ENCODE measurements at places on chromosomes 16 and 17.

- DNase-seq, result no peak
Measured at GRCh38 chr17:61488878-61489718, 36.9 kb downstream of the TBX4 start.

- DNase-seq, result no peak
Measured at GRCh38 chr17:40309949-40310510, 1.1 kb downstream of the RARA start.

- no peak for DNase-seq
Measured at GRCh38 chr16:30186782-30187555, 3.6 kb downstream of the CORO1A start.

GRCh38 chr17:17507465-17508011 is 11.3 kb upstream of the RASD1 start:
- no peak for DNase-seq

DNA sequence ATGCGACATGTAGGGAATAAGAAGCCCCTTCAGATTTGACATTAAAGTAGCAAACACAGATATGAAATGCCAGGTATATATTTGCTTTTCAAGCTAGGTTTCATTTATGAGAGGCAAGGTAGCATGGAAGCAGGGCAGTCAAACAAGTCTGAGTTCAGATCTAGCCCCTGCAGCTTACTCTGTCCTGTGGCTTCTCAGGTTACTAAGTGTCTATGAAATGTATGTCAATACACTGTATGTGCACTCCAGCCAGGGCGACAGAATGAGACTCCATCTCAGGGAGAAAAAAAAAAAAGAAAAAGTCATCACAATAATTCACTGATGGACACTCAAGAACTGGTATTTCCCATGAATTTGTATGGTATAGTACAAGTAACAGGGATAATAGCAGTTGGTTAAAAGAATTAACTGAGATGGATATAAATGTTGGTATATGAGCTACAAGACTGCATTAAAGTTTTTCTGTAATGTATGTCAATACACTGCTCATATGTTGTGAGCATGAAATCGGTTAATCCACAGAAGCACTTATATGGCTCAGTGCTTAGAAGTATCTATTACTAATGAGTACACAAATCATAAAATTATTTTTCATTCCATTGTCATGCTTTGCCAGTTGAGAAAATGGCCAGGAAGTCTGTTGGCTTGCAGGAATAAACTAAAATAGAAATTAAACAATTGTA is 2.9 kb upstream of the WSB1 start:
- no peak for DNase-seq

- DNase-seq, result no peak
Measured at GRCh38 chr16:47196457-47196856, 52.7 kb upstream of the NETO2 start.

- DNase-seq, result no peak
Measured at GRCh38 chr17:50631908-50632571, 2.6 kb upstream of the ABCC3 start.

GRCh38 chr17:34974794-34975785 is 5.2 kb upstream of the LIG3 start:
- DNase-seq, result no peak

GRCh38 chr16:57159447-57159846 is 26.4 kb downstream of the PSME3IP1 start:
- no peak for DNase-seq

- no peak for DNase-seq
Measured at GRCh38 chr17:38894276-38894675, 24.4 kb downstream of the LASP1 start.

DNA sequence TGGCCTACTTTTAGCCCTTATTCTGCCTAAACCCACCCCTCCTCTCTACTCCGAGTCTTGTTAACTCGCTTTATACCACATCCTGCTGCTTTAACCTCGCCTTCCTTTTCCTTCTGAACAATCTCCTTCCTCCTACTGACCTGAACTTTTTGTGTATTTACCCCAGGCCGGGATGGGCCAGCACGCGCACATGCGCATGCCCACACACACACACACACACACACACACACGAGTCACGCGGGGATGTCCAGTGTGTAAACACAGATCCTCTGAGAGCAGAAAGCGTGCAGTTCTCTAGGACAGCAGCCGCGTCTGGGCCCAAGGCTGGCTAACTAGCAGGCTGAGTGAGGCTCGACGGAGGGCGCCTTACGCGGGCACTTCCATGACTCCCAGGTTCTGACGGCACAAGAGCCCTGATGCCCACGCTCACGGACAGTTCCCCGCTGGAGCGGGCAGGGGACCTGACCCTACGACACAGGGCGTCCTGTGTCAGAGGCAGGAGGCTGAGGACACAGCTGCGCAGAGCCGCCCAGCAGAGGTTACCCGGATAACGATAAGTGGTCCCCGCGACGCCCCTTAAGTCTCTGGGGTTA is 610 bp downstream of the PIK3R5 start:
- DNase-seq, result no peak

- no peak for DNase-seq
Measured at GRCh38 chr17:34487626-34488025, 91.8 kb upstream of the TMEM132E start.

DNA sequence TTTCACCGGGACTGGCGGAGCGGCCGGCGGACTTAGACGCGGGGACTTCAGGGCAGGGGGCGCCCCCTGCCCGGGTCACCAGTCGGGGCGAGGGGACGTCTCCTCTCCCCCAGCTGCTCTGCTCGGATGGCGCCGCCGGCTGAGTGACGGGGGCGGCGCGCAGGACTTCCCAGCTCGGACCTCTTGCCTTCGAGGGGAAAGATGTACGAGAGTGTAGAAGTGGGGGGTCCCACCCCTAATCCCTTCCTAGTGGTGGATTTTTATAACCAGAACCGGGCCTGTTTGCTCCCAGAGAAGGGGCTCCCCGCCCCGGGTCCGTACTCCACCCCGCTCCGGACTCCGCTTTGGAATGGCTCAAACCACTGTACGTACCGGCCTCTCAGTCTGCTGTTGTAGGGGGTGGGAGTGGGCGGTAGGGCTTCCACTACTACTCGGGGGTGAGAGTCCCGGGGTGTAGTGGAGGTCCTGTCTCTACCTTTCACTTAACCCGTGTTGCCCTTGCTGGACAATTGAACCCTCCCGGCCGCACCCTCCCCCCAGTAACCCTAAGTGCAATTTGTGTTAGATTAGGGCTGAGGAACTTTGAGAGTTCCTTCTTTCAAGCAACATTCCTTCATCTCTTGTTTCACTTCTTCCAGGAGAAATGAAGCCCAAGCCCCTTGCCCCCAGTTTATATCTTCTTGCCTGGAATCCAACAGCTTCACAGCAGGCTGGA is 21.9 kb downstream of the GJD3 start:
- DNase-seq, result no peak

DNA sequence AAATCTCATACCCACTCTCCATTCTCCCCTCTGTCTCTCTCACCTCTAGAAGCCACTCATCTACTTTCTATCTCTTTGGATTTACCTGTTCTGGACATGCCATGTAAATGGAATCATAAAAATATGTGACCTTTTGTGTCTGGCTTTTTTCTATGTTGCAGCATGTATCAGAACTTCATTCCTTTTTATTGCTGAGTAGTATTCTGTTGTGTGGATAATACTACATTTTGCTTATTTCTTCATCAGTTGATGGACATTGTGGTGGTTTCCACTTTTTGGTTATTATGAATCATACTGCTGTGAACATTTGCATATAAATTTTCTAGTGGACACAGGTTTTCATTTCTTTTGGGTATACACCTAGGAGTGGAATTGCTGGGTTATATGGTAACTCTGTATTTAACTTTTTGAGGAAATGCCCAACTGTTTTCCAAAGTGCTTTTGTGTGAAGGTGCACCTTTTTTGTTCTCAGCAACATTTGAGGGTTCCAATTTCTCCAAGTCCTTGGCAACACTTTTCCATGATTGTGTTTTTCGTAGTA is 18.2 kb downstream of the MRTFB start:
- no peak for DNase-seq

DNA sequence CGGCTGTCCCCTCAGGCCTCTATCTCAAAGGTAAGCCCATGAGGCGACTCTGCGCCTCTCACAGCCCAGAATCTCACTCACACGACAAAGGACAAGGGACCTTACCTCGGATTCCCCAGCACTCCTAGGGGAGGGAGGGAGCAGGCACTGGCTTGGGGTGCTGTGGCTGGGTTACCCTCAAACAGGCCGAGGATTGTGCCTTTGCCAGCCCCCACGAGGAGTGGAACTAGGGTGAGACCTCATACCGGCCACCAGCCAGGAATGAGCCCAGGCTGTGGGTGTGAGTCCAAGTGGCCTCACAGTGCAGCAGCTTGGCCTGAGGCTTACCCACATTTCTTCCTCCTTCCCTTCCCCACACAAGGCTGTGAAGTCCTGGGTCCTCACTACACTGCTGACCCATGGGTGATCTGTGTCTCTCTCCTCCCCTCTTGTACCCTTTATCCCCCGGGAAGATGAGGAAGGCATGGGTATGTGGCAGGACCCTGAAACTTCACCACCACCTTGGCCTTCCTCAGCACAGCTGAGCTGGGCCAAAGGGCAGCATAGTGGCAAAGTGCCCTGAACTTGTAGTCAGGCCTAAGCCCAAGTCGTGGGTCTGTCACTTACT is 5.9 kb downstream of the PROCA1 start:
- DNase-seq, result no peak

DNA sequence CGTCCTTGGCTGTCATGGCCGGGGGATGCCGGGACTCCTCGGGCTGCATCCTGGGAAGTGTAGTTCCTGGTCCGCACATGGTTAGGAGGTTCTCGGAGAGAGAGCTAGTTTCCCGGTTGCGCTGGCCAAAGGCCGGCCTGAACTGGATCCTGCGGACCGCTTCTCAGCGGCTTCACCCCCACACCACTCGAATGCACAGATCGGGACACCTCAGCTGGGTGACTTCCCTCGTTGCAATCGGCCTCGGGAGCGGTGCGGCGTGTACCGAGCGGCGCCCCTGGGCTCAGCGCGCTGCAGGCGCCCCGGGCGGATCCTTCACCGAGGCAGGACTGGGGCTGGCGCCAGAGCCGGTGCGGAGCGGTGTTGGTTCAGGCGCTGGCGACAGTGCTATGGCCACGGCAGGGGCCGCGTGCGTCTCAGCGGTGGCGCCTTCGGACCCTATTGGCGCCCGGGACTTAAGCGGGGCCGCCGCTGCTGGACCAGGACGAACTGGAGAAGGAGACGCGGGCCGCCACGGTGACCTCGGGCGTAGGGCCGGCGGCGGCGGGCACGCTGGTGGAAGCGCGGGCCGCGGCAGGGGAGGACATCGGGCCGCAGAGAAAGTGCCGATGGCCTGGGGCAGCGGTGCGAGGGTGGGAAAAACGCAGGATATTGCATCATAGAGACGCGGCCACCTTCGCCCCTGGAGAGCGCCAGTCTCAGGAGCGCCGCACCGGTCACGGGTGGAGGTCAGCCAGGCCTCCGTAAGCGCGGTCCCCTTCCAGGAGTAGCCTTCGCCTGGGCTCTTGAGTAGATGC is 11.4 kb downstream of the ZNF629 start:
- no peak for DNase-seq

GRCh38 chr16:67758006-67758405 is 38.9 kb upstream of the GFOD2 start:
- no peak for DNase-seq

DNA sequence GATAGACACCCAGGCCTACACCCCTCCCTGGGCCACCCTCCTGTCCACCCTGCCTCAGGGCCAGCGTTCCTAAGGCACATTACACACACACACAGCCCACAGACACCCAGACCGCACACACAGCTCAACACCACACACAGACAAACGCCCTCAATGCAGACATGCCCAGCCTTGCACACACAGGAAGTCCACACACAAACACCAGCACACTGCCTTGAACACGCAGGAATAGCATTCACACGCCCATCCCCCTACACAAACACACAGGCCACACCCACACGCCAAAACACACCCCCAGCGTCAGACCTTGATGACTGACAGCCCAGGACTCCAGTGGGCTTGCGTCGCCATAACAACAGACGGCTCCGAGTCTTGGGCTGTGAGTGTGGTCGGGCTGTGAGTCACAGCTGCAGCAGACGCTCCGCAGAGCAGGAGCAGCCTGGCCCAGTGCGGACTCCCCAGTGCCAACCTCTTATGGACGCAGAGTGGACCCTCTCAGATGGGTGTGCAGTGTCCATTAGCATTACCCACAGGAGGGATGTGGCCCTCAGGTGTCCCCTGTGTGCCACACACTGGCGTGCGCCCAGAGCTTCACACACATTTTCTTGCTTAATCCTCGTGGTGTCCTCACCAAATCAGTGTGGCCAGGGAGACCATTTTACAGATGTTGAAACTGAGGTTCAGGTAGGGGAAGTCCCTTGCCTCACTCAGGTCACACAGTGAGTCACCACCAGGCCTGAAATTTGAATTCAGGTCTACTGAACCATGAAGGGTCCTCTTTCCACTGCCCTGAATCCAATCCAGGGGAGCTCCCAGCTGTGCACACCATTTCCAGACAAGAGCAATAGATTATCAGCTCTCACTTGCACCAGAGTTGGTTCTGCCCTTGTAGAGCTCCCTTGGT is 17.8 kb upstream of the RAI1 start:
- DNase-seq, result no peak

DNA sequence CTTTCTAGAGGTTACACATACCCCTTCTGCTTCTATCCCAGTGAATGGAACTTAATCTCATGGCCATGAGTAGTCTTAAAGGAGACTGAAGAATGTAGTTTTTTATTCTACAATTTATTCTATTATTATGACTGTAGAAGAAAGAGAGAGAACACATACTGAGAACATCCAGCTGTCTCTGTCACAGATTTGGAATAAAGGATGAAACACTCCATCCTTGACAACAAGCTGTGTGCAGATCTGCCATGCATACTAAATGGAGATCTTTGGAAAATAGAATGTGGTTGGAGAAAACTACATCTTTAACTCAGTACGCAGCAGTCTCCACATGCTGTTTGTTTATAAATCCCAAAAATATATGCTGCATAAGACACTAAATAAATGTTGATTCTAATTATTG is 54.1 kb upstream of the NUDT7 start:
- no peak for DNase-seq

DNA sequence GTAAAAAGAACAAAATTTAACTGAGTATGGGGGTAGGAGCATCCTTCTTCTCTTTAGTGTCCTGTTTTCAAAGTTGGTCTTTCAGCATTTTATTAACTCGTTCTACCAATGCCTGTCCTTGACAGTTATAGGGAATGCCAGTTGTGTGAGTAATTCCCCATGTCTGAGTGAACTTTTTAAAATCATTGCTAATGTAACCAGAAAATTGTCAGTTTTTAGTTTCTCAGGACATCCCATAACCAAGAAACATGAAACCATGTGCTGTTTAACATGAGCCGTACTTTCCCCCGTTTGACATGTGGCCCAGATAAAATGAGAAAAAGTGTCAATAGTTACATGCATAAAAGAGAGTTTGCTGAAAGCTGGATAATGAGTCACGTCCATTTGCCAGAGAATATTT is 71.4 kb upstream of the ARL4D start:
- no peak for DNase-seq

DNA sequence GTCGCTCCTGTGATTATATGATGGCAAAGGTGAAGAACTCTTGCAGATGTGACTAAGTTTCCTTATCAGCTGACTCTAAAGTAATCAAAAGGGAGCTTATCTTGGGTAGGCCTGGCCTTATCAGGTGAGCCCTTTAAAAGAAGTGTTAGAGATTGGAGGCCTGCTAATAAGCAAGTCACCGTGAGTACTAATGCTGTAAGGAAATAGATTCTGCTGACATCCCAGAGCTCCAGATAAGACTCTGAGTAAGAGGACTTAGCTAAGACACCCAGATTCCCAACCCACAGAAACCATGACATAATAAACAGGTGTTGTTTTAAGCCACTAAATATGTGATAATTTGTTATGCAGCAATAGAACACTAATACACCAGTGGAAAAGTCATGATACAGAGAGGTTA is 99.9 kb upstream of the FAM20A start:
- DNase-seq, result no peak

- DNase-seq, result no peak
Measured at GRCh38 chr16:89024546-89025060, 47.6 kb upstream of the CBFA2T3 start.

Measured in esophagus squamous epithelium (tissue), 5 donors.